Naive thymus-derived CD4-positive, alpha-beta T cell (primary cell): ENCODE measurements at places on chromosomes 2 and 18. TPM values are rescaled to one million over a fixed set of nuclear protein-coding genes. Genes with fewer than 3 reads are reported as not detected.

DNA sequence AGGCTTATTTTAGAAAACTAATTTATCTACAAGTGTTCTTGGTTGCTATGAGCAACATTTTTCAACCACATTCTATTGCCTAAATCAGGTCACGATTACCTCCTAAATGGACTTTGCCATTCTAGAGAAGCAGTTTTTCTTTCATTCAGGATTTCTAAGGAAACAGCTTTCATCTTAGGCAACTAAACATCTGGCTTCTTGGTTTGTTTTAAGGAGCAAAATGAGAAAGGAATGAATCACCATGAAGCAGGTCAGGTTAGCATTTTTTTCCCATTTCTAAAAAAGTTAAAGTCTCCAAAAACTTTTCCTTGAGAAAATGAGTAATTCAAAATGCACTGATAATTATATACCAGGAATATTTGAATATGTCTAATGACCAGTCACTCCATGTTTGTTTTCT lies 114.8 kb downstream of the GAREM1 start:
- H3K27me3 ChIP-seq, result no peaks in the 10 kb centered on the region
- no peak overlapping the region for H3K27ac ChIP-seq
- H3K4me3 ChIP-seq, result no peak overlapping the region
- DNase-seq, result no peak
- no peaks in the 10 kb centered on the region for H3K36me3 ChIP-seq
- H3K4me1 ChIP-seq, result no peaks in the 10 kb centered on the region

- no peak overlapping the region for H3K4me3 ChIP-seq
- H3K4me1 ChIP-seq, result no peaks in the 10 kb centered on the region
- no peaks in the 10 kb centered on the region for H3K36me3 ChIP-seq
- no peak overlapping the region for H3K27ac ChIP-seq
- DNase-seq, result no peak
These were observed 57.8 kb upstream of the ID2 start for GRCh38 chr2:8623958-8624591.

DNA sequence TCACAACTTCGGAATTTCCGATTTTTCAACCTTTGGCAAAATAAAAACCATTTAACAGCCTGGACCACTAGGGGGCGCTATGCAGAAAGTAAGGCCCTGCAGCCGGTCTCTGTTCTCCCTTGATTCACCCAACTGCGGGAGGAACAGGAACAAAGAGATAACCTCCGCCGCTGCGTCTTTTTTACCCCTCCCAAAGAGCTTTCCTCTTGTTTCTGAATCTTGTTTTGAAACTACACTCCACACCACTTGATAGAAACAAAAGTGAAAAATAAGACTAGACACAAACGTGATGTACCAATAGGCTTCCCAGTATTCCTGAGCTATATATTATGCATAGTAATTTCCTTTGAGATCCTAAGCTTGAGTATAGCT lies 231.2 kb downstream of the MYO3B start:
- no peaks in the 10 kb centered on the region for H3K27me3 ChIP-seq
- no peaks in the 10 kb centered on the region for H3K4me1 ChIP-seq
- no peak overlapping the region for H3K27ac ChIP-seq
- DNase-seq, result peak; percentile 51
- H3K4me3 ChIP-seq, result no peak overlapping the region

DNA sequence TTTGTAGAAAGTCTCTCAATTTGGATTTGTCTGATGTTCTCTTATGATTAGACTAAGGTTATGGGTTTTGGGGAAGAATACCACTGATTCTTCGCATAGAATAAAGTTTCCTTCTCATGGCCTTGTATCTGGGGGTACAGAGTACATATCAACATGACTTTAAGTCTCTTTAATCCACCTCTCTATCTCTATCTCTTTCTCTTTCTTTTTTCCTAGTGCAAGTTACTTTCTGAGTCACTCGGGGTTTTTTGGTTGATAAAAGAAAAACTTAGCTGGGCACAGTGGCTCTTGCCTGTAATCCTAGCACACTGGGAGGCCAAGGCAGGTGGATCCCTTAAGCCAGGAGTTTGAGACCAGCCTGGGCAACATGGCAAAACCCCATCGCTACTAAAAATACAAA lies 100.1 kb upstream of the MAP4K3 start:
- no peak overlapping the region for H3K27ac ChIP-seq
- H3K27me3 ChIP-seq, result no peaks in the 10 kb centered on the region
- no peak overlapping the region for H3K4me3 ChIP-seq

DNA sequence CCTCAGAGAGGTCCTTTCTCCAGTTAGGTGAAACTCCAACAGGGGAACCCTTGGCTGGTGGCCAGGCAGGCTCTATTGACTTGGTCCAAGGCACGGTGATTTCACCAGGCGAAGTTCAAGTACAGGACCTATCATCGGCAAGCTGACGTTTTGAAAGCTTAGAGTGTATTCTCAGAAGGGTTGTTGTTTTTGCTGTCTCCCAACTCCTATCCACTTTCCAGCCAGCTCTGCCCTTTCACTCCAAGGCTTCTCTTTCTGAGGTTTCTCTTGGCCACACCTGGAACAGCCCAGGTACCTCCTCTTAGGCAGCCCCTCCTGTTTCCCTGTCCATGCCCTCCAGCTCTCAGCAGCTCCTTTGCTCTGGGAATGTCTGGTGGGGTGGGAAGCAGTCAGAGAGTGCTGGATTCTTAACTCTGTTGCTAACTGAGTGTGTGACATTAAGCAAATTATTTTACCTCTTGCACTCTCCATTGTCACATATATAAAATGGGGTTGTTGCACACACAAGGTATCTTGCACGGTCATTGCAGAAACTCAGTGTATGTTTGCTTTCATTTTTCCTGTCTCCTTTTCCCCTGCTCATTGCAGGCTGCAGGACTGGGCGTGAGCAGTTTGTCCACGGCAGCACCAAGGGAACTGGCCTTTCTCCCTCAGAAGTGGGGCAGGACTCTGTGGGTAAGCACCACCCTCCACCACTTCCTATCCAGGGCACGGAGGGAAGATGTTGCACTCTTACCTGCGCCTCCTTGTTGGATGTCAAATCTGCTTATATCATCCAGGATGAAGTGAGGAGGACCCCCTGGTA lies 30.2 kb downstream of the CAPN13 start:
- no peaks in the 10 kb centered on the region for H3K36me3 ChIP-seq
- no peaks in the 10 kb centered on the region for H3K27me3 ChIP-seq
- no peaks in the 10 kb centered on the region for H3K4me1 ChIP-seq
- no peak overlapping the region for H3K4me3 ChIP-seq

Gene SERPINB10
- total RNA-seq, result 1.5 TPM

Gene SKOR2
- total RNA-seq, result not detected

Gene UGT1A1
- total RNA-seq, result not detected
